ENCODE measurements at places on chromosomes 7 and 10.

DNA sequence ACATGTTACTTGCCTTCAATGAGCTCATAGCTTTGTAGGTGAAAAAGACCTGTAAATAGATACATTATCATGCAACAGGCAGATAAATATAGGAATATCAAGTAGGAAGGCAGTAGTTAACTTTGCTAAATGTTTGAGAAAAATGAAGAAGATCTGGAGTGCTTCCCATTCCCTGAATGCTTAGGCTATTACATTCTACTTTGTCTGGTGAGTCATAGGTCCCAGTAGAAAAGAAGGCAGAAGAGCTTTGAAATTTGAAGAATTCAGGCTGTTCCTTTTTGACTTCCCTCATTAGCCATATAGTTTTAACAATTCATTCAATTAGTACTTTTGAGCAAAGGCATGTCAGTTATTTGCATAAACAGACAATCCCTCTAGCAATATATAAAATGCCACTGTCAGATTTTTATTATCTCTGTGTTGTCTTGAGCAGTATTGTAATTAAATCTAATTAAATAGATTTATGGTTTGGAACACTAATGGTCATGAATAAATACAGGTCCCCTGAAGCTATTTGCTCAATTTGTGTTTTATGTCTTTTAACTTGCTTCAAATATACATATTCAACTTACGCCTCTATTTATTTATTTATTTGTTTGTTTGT lies 875.0 kb downstream of the REEP3 start:
- no peak for DNase-seq

DNA sequence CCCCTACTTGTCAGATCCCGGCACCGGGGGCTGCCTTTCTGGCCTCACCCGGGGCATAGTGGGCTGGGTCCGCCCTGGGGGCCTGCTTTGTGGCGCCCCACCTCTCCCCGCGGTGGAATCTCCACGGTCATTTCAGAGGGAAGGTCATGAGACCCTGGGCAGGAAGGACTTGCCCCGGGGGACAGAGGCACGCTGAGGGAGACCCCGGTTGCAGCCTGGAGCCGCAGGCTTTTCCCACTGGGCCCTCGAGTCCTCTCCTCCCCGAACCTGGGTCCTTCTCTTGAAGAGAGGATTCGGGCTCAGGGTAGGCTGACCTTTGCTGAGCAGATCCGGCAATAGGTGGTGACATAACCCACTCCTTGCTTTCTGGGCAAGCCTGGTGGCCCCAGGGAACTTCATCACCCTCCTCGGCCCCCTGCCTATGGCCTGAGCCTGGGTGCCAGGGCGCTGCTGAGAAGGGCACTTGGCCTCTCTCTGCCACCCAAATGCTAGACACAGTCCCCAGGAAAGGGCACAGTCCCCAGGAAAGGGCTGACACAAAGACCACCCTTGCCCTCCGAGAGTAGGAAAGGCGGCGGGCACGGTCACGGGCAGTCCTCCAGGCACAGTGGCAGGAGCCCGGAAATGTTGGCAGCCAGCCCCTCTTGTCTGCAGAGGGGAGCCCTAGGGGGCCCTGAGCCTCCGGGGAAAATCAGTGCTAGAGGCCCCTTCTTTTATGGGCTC lies 36.2 kb downstream of the FKBP6 start:
- no peak for DNase-seq

DNA sequence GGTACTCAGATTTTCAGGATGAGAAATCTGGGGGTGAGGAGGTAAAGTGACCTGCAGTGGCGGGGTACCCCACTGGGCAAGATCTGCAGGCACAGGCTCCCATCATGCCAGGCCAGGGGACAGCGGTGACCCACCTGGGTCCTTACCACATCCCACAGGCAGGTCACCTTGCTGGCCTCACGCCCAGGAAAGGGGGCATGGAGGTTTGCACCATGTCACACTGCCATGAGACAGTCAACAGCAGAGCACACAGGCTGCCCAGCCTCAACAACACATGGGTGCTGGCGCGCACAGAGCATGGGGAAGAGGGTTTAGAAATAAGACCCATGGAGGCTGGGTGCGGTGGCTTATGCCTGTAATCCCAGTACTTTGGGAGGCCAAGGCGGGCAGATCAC lies 914 bp downstream of the PKD1L1 start:
- DNase-seq, result no peak

DNA sequence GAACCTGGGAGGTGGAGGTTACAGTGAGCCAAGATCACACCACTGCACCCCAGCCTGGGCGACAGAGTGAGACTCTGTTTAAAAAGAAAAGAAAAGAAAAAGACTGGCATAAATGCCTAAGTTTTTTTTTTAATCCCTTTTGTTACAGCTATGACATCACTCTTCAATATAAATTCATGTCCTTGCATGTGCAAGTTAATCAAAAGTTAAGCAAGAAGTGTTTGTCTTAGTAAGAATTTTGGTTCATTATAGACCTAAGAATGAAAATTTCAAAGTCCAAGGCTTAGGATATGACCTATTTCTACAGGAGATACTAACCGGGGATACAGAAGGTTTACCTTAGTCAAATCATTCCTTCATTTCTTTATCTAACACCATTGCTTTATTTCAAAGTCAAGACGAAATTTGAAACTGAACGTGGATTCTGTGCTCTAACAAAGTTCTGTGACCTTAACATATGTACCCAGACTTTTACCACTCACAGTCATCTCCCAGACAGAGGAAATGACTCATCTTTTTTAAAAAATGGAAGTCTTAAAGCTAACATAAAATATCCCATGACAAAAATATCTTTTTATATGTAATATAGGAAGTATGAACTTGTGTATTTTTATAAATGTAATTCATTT lies 29.3 kb upstream of the ITGB8 start:
- DNase-seq, result no peak

- DNase-seq, result no peak
Measured at GRCh38 chr10:59903871-59904270, 2.5 kb downstream of the CCDC6 start.

DNA sequence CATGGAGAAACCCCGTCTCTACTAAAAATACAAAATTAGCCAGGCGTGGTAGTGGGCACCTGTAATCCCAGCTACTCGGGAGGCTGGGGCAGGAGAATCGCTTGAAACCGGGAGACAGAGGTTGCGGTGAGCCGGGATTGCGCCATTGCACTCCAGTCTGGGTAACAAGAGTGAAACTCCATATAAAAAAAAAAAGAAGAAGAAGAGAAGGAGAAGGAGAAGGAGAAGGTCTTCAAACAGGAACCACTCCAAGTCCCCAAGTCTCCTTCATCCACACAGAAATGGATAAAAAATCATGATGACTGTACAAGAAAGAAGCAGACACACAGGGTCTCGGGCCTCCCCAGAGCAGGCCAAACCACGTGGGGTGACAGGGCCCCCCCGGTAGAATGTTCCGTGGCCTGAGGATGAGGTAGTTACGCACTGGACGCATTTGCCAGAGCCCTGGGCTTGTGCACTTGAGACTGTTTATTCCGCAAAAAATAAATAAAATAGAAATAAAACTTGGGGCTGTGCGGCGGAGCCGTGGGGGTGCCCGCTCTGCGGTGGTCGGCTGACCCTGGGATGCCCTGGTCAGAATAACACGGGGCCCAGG lies 15.8 kb downstream of the VENTX start:
- no peak for DNase-seq

DNA sequence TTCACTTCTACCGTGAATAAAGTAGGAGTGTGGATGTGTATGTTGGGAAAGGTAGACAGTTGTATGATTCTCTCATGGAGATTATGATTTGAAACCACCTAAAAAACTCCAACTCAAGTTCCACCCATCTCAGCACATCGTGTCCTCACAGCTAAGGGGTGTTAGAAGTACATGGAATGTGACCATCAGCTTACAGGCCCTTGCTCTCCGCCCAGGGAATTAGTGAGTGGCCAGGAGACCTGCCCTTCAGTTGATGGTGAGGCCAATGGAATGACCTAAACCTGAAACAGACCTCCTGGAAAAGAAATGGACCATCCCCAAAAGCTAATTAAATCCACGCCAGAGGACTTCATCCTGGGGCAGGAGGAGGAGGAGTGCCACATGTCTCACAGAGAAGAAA lies 2.1 kb upstream of the WNT2 start:
- DNase-seq, result no peak

DNA sequence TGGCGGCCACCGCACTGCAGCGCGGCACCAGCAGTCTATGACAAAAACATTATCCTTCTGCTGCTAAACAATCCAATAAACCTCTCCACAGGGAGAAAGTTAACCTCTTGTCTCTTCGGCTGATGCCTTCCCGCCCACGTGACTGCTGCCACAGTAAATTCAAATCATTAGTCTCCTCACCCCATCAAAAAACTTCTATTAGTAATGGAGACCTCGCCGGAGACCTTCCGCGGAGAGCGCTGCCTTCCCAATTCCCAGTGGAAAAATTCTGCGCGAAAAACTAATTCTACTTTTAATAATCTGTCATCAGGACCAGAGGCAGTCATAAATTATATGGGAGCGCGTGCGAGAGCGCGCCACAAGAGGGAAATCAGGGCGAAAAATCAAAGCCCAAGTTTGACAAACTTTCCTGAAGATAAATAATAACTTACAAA lies 90.0 kb upstream of the PAX2 start:
- DNase-seq, result no peak
